ENCODE measurements at places on chromosomes 4 and X.

GRCh38 chr4:158540125-158540907 is 18.6 kb downstream of the RXFP1 start:
- DNase-seq: no peak

DNA sequence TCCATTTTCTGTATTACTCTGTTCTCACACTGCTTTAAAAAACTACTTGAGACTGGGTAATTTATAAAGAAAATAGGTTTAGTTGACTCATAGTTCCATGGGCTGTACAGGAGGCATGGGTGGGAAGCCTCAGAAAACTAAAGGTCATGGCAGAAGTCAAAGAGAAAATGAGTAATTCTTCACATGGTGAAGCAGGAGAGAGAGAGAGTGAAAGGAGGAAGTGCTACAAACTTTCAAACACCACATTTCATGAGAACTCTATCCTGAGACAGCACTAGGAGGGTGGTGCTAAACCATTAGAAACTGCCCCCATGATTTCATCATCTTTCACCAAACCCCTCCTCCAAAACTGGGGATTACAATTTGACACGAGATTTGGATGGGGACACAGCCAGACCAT is 108.0 kb upstream of the PBDC1 start:
- no peak for DNase-seq

DNA sequence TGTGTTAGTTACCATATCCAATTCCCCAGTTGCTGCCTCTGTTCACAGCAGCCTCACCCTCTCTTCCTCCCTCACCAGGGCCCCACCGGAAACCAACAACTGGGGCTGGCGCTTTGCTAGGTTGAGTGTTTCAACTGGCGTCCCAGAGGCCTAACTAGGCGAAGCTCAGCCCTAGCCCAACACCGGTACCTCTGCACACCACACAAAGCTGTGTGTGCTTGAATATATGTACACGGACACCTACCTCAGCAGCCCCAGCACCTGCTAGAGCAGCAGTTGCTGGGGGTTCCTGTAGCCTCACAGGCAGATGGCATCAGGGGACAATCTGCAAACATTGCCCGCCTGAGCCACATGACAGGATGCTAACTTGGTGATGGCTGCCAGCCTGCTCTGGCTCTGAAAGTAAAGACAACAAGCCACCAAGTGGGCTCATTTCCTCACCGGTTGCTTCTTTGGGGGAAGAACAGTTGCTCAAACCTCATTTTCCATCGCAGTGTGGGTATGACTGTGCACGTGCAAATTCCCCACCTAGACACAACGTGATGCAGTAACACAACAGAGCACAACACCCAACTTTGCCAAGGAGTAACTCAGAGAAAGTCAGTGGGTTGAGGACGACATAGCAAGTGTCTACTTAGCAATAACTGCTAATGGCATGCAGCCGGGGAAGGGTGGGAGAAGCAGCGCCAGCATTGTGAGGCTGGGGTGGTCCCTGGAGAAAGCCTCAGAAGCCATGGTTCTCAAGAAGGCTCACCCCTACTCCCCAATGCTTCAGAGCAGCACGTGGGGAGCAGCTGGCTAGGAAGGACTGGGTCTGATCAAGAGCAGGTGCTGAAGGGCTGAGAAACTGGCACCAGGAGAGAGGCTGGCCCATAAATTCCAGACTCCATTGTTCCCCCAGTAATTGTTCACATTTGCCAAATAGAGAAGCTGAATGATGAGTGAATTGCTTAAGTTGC is 139.5 kb downstream of the SH3KBP1 start:
- DNase-seq: no peak

GRCh38 chrX:46645614-46646013 is 72.0 kb downstream of the CHST7 start:
- no peak for DNase-seq

DNA sequence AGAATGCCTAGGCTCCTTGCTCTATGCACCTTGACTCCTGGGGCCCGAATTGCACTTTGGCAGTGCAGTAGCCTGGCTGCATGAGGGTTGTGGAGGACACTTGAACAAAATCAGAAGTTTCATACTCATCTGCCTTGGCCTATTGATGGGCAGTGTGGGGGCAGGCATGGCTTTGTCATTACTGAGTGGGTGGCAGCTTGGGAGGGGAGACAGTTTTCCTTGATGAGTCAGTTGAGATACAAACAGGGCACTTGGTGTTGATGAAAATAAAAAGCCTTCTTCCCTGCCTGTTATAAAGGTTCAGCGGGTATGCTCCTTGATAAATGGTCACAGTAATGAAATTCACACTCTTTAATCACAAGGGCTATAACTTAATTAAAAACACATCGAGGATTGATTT is 126.8 kb upstream of the MAMLD1 start:
- DNase-seq: no peak

DNA sequence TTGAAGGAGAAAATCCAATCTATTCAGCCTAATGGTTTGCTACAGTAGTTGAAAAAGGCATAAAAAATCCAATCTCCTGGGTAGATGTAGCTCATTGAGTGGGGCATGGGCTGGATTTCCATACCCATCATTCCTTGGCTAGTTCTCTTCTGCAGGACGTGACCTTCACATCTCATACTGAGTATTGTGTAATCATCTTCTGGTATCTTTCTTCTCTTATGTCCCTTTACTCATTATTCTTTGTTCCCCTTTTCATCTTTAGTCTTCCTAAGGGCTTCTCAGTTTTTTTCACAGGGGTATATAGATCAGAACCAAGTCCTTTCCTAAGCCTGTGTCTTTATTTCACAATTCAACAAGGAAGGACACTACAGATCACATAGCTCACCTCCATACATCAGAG is 727.6 kb upstream of the MAGEB2 start:
- no peak for DNase-seq

- DNase-seq: peak; percentile 47
Measured at GRCh38 chrX:153400146-153401132, 711 bp downstream of the PNMA6E start.

GRCh38 chrX:23668335-23668734 is 1.0 kb downstream of the PRDX4 start:
- peak; percentile 15 for DNase-seq

DNA sequence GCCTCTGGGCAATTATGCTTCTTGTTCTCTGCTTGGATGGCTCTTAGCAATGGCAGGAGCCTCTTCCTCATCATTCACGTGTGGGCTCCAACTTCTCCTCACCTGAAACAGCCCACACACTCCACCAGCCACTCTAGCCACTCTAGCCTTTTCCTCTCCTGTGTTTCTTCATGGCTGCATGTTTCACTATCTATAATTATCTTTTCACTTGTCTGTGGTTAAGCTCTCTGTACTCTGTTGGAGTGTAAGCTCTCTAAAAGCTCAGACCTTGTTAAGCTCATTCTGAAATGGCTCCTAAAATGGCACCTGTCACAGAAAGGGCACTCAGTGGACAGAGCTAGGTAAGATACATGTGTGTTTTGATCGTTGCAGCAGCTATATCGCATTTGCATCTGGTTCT is 80.0 kb downstream of the SH3KBP1 start:
- DNase-seq: no peak

DNA sequence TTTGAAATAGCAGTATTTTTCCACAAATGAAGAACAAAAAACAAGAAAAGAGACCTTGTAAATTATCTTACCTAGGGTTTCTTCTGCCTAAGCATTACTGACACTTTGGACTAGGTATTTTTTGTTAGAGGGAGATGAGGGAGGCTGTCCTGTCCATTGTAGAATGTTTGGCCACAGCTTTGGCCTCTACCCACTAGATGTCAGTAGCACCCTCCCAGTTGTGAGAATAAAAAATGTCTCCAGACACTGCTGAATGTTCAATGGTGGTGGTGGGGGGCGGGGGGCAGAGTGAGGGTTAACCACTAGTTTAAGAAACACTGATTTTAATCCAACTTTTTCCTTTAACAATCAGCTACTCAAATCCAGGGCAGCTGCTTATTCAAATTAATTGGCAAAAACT is 25.8 kb downstream of the OTUD4 start:
- DNase-seq: peak; percentile 84

GRCh38 chr4:29046186-29046585 is 1674.0 kb upstream of the PCDH7 start:
- DNase-seq: no peak

GRCh38 chrX:117701050-117701449 is 415.6 kb downstream of the KLHL13 start:
- DNase-seq: no peak

GRCh38 chrX:19642241-19643109 is 127.2 kb upstream of the MAP3K15 start:
- DNase-seq: no peak

- DNase-seq: no peak
Measured at GRCh38 chrX:103616676-103617186, 9.0 kb downstream of the TCEAL3 start.

DNA sequence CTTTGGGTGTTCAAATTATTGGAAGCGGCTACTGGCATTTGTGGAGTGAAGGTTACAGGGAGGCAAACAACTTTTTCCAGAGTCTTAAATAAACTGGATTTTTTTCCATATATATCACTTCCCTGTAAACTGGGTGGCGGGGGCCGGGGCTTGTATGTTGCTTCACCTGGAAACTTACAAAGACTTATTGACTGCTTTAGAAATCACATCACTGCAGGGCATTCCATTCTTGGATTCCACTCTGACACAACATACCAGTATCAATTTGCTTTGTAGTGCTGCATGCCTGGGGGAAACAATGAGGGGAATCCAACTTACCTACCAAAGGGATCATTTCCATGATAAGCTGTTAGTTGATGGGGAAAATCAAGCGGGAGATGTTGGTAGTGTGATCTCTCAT is 21.7 kb upstream of the FAM156A start:
- DNase-seq: no peak
